NCI-H526 treated with DMSO at 0.1 percent for 48 hours (cell line): ENCODE measurements at places on chromosomes 4 and X.

DNA sequence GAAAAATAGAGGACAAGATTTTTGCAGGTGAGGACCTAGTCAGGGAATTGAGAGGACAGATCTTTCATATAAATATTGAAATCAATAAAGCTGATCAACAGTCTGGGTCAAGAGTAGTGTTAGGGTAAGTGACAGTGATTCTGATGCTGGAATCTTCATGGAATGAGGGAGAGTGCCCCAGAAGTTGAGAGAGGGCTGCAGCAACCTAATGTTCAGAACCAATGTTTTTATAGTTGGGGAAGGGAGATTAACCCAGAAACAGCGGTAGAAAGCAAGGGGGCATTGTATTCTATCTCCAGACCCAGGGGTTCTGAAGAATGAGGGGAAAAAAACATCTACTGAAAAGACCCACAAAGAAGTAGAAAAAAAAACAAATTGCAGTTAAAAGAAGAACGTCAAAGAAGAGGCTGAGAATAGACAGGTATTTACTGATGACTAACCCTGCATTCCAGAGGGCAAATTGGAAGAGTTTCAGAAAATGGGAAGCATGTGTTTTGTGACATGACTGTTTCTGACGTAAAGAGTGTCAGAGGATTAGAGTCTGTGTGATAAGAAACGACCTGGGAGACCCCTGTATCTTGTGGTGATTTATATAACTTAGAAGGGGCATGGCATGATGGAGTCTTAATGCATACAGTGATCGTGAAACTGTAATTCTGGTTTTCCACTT lies 819.6 kb upstream of the EPHA5 start:
- DNase-seq: no peak

DNA sequence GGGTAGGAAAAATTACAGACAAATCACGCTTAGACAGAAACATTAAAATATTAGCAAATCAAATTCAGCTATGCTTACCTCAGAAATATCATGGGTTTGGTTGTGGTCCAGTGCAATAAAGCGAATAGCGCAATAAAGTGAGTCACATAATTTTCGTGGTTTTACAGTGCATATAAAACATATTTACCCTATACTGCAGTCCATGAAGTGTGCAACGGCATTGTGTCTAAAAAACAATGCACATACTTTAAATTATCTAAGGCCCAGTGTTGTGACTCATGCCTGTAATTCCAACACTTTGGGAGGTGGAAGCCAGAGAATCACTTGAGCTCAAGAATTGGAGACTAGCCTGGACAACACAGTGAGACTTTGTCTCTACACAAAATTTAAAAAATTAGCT lies 195.7 kb upstream of the IL1RAPL1 start:
- no peak for DNase-seq

DNA sequence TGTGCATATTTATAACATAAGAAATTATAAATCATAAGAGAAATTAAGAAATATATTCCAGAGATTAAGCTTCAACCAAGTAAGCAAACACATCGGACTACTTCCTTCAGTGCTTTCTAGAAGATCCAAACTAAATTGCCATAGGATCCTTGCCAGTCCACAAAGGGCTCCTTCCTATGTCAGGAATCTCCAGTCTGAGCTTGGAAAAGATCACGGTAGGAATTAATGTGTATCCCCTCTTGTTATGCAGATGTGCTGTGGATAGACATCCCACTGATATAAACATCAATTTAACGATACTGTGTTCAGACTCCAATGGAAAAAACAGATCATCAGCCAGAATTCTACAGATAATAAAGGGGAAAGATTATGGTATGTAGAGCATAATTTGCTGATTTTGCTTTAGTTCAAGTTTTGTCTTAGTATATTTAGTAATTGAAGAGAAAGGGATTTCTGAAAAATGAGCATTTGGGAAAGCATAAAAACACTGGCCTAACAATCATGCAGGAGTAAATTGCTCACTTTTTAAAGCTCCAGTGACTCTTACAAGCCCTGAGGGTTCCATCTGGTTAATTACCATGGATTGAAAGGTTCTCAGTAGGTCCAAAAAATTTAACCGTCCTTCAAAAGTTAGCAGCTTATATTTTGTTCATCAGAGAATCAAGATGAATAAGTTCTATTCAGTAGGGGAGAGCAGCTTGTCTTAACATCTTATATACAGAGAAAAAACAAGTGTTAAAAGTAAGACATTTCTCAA lies 65.9 kb downstream of the HHIP start:
- DNase-seq: no peak

DNA sequence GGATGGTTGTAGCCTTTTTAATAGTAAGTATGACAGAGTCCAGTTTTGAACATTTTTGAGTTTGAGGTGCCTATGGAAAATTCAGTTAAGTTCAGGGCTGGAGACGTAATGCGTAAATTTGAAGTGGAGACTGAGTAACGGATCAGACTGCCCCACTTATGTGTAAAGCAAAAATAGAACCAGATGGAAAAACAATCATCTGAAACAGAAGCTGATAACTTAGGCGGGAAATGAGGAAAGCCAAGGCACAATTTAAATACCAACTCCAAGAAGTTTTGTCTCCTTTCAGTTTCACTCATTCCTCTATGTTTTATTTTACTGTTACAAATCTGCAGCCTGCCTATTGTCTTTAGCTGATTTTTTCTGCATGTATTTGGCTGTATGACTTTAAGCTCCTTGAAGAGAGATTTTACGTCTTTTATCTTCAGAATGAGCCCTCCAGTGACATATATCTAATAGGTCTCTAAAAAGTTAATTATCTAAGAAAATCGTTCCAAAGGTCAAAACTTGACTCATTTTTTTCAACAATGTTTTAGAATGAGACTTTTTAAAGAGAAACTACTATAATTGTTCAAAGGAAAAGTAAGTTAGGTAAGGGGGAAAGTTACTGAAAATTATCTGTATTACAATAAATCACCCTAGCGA lies 1.1 kb downstream of the SGCB start:
- no peak for DNase-seq

DNA sequence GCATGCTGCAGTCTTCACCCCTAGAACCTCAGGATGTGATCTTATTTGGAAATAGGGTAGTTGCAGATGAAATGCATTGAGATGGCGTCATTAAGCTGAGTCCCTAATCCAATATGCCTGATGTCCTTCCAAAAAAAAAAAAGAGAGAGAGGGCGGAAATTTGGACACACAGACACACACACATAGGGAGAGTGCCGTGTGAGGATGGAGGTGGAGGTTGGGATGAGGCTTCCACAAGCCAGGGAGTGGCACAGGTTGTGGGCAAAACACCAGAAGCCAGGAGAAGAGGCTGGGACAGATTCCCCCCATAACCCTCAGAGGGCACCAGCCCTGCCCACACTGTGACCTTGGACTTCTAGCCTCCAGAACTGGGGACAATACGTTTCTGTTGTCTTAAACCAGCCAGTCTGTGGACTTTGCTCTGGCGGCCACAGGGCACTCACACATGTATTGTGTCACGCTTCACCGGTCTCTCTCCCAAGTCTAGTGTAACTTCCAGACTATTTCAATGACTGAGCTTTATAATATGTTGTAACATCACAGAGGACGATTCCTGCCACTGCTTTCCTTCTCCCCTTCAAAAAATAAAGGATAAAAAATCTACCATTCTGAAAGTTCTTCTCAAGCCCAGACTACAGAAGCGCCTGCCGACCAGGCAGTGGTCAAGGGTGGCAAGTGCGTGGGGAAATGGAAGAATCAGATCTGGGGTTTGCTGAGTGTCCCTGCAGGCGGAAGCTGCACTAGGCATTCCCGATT lies 35.8 kb upstream of the MAN2B2 start:
- DNase-seq: peak; percentile 66

DNA sequence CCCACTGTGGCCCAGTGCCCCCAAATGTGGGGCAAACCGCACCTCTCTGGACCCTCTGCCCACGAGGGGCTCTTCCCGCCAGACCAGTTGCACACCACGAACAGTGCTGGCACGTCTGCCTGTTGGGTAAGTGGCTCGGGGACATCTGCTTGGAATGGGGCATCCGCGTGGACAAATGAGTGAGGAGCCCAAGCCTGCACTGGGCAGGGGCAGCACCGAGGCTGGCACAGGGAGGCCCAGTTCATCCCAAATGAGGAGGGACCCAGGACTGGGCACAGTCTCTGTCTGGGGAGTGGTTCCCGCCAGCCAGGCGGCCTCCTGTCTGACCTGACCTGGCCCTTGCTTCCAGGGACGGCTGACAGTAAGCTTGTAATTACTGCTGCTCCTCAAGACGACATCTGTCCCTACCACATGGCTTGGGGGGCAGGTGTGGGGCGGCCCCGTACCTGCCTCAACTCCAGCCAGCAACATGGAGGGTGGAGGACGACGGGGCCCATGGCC lies 3.2 kb downstream of the SPON2 start:
- DNase-seq: no peak

DNA sequence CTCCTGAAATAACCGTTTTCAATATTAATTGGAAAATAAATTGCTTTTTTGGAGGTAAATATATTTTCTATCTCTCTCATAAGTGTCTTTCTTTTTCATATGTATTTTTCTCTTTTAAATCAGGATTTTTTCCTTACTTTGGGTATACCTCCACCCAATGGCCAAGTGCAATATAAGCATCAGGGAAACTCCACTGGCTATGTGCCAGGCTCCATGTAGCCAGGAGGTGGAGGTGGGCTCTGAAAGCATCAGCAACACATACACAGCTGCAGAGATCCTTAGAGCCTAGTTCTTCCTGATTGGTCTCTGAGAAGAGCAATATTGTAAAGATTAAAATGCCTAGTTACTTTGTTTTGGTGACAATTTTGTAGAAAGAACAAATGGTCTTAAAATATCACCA lies 3.4 kb downstream of the GABRA2 start:
- no peak for DNase-seq
